ENCODE measurements at places on chromosomes 6 and 20.

DNA sequence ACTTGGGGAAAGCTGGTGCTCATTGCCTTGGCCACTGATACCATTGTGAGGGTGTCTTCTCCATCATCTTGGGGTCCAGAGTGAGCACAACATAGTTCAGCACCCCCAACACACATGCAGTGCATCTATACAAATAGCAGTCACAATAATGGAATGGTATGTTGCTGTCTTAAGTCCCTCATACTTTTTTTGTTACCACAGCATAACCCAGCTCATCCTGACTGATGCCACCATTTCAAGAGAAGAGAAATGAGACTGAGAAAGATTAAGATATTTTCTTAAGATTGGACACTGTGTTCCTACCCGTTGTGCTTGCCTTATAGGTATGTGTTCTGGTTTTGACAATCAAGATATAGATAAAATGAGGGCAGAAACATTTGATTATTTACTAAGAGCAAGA is 15.6 kb downstream of the CST4 start:
- no peak for DNase-seq

GRCh38 chr20:8342391-8342790 is 210.3 kb downstream of the PLCB1 start:
- no peak for DNase-seq

- no peak for DNase-seq
These were observed 363.2 kb upstream of the FLRT3 start for GRCh38 chr20:14700639-14700960.

DNA sequence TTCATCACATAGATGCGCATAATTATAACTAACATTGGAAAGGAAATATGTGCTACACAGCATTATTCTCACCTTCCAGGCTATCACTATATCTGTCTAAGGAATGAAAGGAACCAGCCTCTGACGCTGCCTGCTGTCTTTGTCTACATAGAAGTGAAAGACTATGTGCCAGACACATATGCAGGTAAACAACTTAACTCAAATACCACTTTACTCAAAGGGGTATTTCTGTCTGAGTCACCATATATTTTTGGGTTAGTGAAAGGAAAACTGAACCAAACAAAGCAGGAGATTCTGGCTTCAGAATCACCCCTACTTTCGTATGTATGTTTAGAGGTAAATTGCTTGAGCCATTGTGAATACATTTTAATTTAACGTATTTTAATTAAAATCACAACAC is 328.6 kb upstream of the PLCB4 start:
- DNase-seq = no peak

Data from cortex of kidney (tissue), 1 donor.